Breast epithelium (tissue), 4 donors: ENCODE measurements at places on chromosomes 3 and 15. TPM values are rescaled to one million over a fixed set of nuclear protein-coding genes. Genes with fewer than 3 reads are reported as not detected.
A peak's percentile ranks its signal among the peaks of the same experiment; 100 is the strongest.

The ZNF662 gene
- total RNA-seq, result 13.8 TPM

The BFSP2 gene
- total RNA-seq, result not detected

The MST1 gene
- 21.2 TPM for total RNA-seq

- no peak overlapping the region for H3K4me3 ChIP-seq
- H3K27ac ChIP-seq, result no peak overlapping the region
- H3K4me1 ChIP-seq, result no peaks in the 10 kb centered on the region
Measured at GRCh38 chr3:182959474-182960350, 20.6 kb downstream of the DCUN1D1 start.

- no peak overlapping the region for H3K27ac ChIP-seq
- H3K4me1 ChIP-seq, result no peaks in the 10 kb centered on the region
- H3K27me3 ChIP-seq, result no peaks in the 10 kb centered on the region
- no peaks in the 10 kb centered on the region for H3K36me3 ChIP-seq
- no peak overlapping the region for H3K4me3 ChIP-seq
Measured at GRCh38 chr3:172102883-172103310, 63.5 kb downstream of the FNDC3B start.

- no peaks in the 10 kb centered on the region for H3K36me3 ChIP-seq
- no peaks in the 10 kb centered on the region for H3K27me3 ChIP-seq
- H3K27ac ChIP-seq, result no peak overlapping the region
- DNase-seq, result no peak
- H3K4me1 ChIP-seq, result no peaks in the 10 kb centered on the region
Measured at GRCh38 chr15:100944986-100945385, 25.8 kb downstream of the LRRK1 start.

DNA sequence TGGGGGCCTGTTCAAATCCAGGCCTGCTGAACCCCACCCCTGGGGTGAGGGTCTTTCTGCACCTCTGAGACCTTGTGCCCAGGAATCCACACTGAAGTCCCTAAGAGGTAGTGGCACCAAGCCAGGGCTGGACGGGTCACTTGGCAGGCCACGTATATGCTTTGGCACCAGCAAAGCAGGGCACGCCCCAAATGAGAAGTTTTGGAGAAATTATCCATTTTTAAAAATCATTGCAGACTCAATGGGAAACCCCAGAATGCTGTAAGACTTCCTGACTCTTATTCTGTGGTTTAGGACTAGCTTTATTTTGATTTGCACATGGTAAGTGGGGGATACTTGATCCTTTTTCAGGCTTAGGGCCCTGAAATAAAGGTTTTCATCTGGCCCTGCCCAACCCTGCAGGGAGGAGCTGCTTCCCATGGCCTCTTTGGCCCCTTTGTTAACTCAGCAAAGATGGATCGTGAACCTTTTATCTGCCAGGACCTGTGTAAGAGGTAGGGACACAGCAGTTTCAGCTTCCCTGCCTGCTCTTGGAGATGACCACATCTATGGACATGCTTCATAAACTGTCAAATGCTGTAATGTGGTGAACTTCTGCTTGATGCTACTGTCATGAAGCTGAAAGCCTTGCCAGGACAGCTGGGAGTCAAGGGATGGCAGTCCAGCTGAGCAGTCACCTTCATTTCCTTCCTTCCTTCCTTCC, 88.0 kb downstream of the HMG20A start:
- H3K4me1 ChIP-seq, result peaks cover 40% of the 10 kb centered on the region
- peak overlapping the region; percentile 92 for H3K27ac ChIP-seq
- no peaks in the 10 kb centered on the region for H3K27me3 ChIP-seq
- H3K4me3 ChIP-seq, result no peak overlapping the region

DNA sequence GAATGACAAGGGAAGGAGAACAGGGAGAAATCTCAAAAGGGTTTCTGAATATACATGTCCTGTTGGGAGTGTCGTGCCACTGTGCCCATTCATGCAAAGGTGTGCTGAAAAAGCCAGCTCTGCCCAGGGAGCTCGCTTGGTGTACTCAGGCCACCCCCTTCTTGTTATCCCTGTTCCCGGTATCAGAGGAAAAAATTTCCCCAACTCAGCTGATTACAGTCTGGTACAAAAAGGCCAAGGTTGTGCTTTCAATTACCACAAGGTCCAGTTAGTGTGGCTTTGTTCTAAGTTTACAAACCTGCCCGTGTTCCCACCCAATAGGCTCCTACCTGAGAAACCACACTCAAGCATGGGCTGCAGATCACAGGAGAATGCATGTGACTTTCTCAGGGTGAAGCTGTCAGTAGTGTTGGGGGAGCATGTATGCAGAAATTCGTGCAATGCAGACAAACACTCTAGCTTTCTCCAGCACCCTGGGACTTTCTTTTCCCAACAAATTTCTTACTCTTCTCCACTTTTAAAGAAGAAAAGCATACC, 648.5 kb downstream of the NR2F2 start:
- H3K4me1 ChIP-seq, result no peaks in the 10 kb centered on the region
- H3K4me3 ChIP-seq, result no peak overlapping the region
- H3K27me3 ChIP-seq, result no peaks in the 10 kb centered on the region
- H3K36me3 ChIP-seq, result no peaks in the 10 kb centered on the region
- DNase-seq, result no peak

DNA sequence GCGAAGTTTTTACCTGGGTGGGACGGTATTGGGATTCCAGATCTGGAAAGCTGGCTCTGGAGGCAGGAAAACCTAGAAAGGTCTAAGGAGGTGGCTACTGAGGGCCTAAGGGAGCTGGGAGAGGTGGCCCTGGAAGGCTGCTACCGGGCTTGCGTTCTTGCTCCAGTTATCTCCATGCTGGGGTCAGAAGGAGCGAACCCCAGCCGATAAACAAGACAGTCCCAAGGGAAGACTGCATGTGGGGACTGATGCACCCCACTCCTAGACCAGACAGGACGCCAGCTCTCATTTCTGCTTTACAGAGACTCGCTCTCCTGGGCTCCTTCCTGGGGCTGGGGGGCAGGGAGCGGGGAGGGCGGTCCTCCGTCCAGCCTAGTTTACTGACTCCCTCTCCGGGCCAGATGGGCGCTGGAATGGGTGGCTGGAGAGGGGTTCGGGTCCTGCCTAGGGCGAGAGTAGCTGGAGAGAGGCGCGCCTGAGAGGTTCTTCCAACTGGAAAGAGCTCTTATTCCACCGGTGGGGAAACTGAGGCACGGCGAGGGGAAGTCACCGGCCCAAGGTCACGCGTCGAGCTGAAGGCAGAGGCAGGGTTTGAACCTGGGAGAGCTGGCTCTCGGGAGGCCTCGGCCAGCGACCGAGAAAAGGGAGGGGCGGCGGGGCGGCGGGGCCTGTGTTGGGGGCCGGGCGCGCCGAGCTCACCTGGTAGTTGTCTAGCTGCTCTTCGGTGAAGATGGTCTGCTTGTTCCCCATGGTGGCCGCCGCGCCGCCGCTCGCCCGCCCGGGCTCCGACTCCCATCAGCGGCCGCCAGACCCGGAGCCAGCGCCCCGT, 565 bp downstream of the CIB2 start:
- H3K27ac ChIP-seq, result peak overlapping the region; percentile 82
- H3K27me3 ChIP-seq, result no peaks in the 10 kb centered on the region
- no peak for DNase-seq
- H3K4me1 ChIP-seq, result no peaks in the 10 kb centered on the region
- peak overlapping the region; percentile 71 for H3K4me3 ChIP-seq

DNA sequence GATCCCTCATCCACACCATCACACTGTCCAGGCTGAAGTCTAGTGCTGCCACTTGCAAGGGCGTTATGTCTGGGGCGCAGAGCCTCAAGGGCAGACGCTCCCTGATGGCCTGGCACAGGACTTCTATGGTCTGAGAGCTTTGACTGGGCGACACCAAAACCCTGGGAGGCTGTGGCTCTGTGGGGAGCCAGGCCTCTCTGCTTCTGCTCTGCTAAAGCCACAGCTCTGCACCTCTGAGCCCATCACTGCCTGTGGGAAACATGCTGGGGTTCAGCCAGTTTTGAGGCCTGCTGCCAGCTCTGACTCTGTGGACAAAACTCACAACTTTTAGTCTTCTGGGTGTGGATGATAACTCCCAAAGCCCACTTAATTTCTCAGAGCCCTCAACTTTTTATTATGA, 6.3 kb upstream of the LCTL start:
- H3K36me3 ChIP-seq, result no peaks in the 10 kb centered on the region
- H3K27ac ChIP-seq, result no peak overlapping the region
- H3K4me1 ChIP-seq, result no peaks in the 10 kb centered on the region
- no peak for DNase-seq
- no peak overlapping the region for H3K4me3 ChIP-seq
- no peaks in the 10 kb centered on the region for H3K27me3 ChIP-seq
